ENCODE measurements at places on chromosomes 12 and 14.

- DNase-seq: peak; percentile 5
These were observed 272.5 kb downstream of the ALG10 start for GRCh38 chr12:34294671-34295365.

DNA sequence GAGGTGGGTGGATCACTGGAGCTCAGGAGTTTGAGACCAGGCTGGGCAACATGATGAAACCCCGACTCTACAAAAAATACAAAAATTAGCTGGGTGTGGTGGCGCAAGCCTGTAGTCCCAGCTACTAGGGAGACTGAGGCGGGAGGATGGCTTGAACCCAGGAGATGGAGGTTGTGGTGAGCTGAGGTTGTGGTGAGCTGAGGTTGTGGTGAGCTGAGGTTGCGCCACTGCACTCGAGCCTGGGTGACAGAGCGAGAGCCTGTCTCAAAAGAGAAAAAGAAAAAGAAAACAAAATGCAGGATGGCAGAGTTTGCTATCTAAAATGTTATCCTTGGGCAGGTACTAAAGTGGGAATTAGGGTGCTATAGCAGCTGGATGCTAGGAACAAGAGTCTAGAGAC lies 10.8 kb upstream of the GPRC5A start:
- no peak for DNase-seq

DNA sequence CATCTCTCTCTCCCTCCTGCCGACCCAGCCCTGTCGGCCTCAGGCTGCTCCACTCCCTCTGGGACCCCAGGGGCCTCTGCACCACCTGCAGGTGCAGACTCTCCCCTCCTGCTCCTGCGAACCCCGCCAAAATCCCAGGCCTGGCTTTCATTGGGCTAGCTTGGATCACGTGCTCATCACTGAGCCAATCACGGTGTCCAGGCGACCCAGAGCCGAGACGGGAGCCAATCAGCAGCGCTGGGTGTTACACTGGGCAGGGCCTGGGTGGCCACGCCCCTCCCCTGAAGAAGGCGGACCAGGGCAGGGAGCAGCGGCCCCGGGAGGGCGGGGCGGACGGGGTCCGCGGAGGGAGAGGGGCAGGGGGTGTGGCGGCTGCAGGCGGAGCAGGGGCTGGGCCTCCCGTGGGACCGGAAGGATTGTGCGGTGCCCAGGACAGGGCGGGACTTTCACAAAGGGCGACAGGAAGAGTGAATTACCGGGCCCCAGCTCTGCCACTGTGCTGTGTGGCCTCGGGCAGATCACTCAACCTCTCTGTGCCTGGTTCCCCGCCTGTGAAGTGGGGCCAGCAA lies 66.6 kb upstream of the FBRSL1 start:
- DNase-seq: no peak

- no peak for DNase-seq
These were observed 2.0 kb downstream of the MAP4K5 start for GRCh38 chr14:50530358-50530757.

DNA sequence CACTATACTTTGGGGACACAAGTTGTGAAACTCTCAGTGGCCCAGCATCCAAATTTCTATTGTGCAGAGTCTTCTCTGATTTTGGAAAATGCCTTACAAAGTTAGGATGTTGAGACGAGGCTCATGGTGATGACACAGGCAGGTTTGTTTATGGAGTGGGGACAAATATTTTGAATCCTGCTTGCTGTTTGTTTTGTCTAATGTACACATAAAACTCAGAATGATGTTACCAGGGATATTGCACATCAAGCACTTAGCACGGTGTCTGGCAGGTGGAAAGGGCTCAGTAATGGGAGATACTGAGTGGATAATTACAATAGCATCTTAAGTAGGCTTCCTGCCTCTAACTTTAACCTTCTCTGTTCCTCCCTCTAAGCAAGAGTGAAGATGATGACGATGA lies 628.9 kb upstream of the TBX3 start:
- no peak for DNase-seq

DNA sequence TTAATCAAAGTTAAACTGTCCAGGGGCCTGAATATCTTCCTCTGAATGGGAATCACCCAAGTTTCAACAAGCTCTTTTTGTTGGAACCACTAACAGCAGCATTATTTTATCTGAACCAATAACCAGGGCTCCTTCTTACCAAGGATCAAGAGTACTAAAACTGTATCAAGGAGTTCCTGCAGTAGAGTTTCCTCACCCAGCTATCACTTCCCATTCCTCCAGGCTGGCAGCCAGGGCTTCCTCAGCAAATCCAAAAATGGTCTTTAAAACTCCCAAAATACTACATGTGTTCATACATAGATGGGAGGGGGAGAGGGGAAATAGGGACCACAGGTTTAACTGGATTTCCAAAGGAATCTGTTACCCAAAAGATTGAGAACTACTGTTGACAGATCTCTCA lies 10.5 kb downstream of the FMNL3 start:
- DNase-seq: no peak
